Urinary bladder (tissue), 4 donors: ENCODE measurements at places on chromosomes 4 and X.

- no peak for DNase-seq
These were observed 35.1 kb upstream of the GEMIN8 start for GRCh38 chrX:14064626-14065432.

DNA sequence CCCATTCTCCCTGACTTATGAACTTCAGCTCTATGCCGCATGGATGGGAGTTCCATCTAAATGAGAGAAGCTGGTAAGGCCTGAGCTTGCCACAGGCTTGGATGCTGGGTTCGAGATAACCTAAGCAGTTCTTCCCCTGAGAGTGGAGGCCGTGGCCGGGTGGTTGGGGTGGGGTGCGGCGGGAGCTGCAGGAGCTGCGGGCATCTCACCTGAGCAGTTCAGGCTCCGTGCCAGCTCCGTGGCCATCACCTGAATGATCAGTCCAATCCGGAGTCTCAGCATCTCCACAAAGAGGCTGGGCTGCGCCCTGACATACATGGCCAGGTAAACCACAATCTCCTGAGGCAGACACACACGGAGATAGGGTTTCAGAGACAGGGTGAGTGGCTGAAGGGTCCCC is 77.6 kb downstream of the PHKA2 start:
- DNase-seq: no peak

DNA sequence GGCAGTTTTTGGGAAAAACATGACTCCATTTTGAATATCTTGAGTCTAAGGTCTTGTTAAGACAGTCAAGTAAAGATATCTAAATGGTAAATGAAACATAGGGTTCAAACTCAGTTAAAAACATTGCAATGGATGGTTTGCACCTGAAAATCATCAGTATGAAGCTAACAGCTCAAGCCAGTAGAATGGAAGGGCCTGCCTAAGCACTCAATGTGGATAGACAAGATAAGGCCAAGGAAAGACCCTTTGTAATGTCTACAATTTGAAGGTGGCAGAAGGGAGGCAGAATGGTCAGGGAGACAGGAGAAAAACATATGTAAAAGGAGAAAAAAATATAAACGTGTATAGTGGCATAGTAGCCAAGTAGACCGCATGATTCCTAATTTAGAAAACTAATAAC is 78.2 kb downstream of the REELD1 start:
- DNase-seq: no peak

DNA sequence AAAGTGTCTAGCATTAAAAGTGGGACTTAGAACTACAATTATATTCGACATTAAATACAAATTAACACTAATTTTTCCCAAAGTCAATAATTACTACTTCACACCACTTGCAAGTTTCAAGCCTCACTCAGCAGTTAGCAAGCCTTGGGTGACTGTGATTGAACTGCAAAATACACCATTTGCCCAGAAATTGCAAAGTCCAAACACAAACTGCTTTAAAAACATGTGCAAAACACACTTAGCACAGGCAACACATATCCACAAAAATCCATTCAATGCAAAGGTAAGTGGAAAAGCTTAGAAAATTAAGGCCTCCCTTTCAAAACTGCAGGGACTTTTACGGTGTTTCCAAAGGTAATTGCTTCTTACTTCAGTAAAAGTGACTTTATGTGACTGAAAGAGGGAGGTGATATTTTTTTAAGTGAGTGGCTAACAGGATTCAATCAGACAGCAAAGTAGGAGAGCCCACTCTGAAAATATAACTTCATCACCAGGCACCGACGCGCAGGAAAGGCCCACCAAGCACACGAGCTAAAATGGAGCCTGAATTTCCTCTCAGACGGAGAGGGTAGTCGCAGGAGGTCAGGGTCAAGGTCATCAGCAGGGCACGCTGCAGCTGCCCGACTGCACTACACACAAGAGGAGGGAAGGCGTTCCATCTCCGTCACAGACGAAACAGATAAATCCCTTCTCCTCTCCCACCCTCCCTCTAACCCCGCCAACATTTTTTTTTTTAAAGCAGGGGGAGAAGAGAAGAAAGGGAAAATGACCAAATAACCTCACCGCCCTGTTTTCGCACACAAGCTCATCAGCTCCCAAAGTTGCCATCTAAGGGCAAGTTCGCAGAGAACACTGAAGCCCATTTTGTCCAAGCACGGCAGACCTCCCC is 3.1 kb downstream of the ZNF827 start:
- no peak for DNase-seq

DNA sequence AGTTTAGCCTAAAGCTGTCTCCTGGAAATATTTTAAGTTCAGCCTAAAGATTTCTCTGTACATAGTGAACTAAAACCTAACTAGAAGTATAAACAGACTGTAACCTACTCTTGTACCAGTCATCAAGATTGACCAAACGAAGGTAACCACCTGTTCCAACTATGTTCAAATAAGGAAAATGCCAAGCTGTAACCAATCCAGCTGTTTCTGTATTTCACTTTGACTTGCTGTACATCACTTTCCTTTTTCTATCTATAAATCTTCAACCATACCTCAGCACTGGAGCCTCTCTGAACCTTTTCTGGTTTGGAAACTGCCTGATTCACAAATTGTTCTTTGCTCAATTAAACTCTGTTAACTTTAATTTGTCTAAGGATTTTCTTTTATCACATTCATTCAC is 3.1 kb upstream of the CYSLTR1 start:
- no peak for DNase-seq

DNA sequence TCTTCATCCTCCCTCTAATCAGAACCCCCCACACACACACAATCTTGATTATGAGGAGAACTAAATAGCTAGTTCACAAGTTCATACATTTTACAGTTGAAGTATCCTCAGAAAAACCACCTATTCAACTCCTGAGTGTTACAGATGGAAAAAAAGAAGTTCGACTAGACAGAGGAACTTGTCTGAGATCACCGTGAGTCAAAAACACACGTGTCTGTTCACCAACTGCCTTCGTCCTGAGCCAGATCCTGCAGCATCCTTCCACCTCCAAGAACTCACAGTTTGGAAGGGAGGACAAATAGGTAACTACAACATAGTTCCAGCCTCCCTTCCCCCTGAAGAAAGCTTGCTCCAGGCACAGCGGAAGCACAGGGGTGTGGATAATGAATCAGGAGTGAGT is 19.0 kb upstream of the IRAK1 start:
- DNase-seq: no peak
